ENCODE measurements at places on chromosomes 3 and 15.

DNA sequence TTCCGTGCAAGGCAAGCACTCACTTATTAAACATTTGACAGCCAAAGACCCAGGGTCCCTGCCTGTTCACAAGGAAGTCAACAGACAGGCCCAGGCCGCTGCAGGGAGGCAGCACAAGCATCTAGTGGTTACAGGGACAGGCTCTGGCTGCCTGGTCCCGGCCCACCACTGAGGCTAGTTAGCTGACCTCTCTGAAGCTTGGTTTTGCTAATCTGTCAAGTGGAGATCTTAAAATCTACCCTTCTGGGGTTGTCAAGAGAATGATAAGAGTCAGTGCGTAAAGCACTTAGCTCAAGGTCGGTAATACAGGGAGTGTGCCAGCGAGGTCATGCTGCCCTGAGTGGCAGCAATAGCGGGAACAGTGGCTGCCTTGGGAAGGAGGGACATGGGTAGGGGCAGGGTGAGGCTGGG is 6.0 kb downstream of the GNB5 start:
- DNase-seq, result no peak

DNA sequence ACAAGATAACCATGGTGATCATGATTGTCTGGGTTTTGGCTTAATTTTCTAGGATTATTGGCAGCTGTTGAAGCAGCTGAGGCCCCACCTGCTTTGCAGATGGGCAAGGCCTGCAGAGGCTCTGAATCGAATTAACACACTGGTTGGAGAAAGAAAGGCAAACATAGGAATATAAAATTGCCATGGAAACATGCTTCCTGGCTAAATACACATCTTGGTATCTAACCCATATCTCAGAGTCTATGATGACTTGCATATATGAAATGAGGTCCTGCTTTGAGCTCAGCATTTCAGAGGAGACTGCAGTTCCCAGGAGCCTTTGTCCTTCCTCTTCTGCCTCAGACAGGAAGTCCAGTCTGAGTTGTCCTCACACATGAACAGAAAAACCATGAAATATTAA is 24.3 kb upstream of the SV2B start:
- DNase-seq, result no peak

GRCh38 chr3:27792869-27793268 is 70.7 kb upstream of the EOMES start:
- DNase-seq, result no peak

GRCh38 chr15:77495838-77496596 is 75.3 kb downstream of the HMG20A start:
- no peak for DNase-seq

DNA sequence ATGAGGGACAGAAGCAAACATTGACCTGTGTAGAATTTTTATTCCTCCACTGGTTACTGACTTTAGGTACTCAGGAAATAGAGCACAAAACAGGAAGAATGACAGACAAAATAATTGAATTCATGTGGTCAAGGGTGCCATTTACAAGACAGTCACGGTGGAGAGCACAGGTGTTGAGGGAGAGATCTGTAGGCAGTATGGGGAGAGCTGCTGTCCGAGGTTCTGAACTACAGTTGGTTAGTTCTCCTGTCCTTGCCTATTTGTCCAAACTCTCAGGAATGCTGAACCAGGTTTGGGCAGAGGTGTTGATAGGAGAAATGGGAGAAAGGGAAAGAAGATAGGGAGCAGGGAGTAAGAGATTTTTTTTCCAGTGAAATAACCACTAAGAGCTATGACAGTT is 178.5 kb upstream of the ZBTB20 start:
- DNase-seq, result no peak

GRCh38 chr3:192831801-192832347 is 85.8 kb downstream of the MB21D2 start:
- DNase-seq, result no peak

DNA sequence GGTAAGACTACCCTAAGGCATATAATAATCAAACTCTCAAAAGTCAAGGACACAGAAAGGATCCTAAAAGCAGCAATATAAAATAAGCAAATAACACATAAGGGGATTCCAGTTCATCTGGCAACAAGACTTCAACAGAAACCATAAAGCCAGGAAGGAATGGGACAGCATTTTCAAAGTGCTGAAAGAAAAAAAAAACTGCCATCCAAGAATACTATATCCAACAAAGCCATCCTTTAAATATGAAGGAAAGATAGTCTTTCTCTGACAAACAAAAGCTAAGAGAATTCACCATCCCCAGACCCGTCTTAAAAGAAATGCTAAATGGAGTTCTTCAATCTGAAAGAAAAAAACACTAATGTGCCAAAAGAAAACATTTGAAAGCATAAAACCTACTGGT is 14.7 kb upstream of the CLN6 start:
- DNase-seq, result no peak

- no peak for DNase-seq
Observed at GRCh38 chr15:98420837-98421236, 227.5 kb upstream of the IGF1R start.

- DNase-seq, result no peak
Observed at GRCh38 chr3:82938821-82939328, 1177.4 kb upstream of the GBE1 start.

DNA sequence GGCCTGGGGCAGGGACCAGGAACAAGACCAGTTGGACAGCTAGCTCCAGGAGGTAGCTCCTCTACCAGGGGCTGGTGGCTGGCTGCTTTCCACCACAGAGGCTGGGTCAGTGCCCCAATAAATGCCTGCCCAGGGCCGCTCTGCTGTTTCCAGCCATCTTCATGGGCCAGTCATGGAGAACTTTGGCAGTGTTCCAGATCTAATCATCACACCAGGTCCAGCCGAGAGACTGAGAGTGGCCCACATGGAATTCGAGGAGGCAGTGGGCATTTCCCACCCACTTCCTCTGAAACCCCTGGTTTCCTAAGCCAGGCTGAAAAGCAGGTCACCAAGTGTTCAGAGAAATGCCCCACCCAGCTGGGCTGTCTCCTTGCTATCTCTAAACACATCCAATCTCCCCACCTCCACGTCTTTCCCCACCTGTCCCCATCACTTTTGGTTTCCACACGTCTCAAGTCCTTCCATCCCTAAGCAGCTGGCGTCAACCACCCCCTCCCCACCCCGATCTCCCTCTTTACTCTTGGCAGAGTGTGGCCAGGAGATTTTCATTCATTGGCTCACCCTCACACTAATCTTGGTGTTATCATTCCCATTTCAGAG is 190.0 kb upstream of the LINGO1 start:
- no peak for DNase-seq

DNA sequence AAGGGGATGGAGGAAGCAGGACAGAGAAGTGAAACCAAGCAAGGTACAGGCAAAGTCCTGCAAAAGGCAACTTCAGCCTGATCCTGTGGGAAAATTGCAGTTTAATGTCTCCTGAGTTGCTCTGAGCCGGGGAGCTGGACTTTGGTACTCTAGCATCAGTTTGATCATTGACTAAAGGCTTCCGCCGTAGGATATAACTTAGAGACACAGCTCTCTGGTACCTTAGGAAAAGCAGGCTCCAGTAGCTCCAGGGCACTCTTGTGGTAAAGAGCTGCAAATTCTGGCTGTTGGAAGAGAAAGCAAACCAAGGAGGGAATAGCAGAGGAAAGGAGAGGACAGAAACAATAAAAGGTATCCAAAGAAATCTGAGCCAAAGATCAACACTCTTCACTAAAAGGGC is 521.1 kb downstream of the PLOD2 start:
- no peak for DNase-seq

Data from SIG-M5 (cell line).